ENCODE measurements at places on chromosomes 13 and 19.

DNA sequence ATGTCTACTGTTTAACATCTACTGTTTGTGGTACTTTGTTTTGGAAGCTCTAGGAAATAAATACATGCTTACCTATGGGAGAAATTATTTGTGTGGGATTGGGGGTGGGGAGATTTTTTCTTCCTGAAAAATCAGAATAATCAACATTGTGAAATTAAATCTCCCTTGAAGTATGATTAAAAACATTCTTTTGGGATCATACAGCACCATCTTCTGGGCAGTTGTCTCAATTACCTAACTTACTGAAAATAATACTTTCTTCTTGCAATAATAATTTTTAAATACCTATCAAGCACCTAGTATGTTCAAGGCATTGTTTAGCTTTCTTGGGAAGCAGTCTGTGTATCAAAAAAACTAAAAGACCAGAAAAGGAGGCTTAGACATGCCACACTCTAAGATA is 576.5 kb upstream of the ARGLU1 start:
- DNase-seq = peak; percentile 48

DNA sequence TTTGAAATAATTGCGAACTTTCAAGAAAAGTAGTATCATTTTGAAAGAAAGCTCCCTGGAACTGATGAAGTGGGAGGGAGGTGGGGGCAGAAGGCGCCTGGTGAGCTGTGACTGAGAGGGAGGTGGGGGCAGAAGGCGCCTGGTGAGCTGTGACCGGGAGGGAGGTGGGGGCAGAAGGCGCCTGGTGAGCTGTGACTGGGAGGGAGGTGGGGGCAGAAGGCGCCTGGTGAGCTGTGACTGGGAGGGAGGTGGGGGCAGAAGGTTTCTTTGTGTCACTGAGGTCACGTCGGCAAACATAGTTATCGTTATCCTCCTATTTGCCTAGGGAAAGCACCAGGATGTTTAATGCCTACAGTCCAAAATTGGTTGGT is 24.2 kb downstream of the C2CD4C start:
- DNase-seq = no peak

DNA sequence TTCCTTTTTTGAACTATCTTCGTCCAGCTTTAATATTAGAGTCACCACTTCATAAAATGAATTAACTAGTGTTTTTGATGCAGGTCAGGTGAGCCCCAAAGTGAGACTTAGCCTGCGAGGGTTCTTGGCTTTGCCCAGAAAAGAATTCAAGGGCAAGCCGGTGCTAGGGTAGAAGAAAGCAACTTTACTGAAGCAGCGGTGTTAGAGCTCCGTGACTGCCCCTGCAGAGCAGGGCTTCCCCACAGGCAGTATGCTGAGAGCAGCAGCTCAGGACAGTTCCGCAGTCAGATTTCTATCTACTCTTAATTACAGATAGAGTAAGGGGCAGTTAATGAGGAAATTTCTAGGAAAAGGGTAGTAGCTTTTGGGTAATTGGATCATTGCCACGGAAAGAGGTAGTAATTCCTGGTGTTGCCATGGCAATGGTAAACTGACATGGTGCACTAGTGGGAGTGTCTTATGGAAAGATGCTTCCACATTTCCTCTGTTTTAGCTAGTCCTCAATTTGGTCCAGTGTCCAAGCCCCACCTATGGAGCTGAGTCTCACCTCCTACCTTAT is 432.2 kb upstream of the ZNF507 start:
- DNase-seq = no peak

GRCh38 chr19:17473041-17473440 is 2.7 kb downstream of the SLC27A1 start:
- DNase-seq = peak; percentile 93

GRCh38 chr13:113245849-113246796 is 36.7 kb downstream of the CUL4A start:
- no peak for DNase-seq

DNA sequence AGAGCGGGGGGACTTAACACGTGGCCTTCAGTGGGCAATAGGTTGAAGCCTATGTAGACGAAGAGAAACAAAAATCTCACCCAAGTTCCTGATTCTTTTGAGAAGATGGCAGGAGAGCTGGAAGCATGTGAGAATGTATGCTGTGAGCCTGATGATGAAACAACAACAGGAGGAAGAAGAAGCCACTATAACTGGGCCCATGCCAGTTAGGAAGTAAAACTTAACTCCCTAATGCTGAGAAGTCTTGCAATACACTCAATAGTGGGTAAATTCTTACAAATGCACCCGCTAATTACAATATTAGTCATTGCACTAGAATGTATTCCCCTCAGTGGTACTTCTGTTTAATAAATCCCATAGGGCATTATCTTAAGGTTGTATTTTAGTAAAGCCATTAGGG is 9.1 kb downstream of the PCDH17 start:
- DNase-seq = no peak

All from choroid plexus epithelial cell (primary cell).